A549 treated with DMSO at 1 μM for 4 hours (cell line): ENCODE measurements at places on chromosomes 5 and 9. TPM values are rescaled to one million over a fixed set of nuclear protein-coding genes. Genes with fewer than 3 reads are reported as not detected.

The DMRT3 gene
- 0.04 TPM in 1 of 5 replicates, not detected in the others for total RNA-seq

The NXNL2 gene
- 0.34 to 1.0 TPM (median 0.67 TPM) in 5 replicates for total RNA-seq

The PCDHGA1 gene
- total RNA-seq = 0.37 to 0.48 TPM (median 0.40 TPM) in 5 replicates

The PCDHB2 gene
- total RNA-seq = 3.3 to 4.1 TPM (median 3.3 TPM) in 5 replicates

The PHF24 gene
- total RNA-seq = 0.07 to 0.18 TPM (median 0.17 TPM) in 5 replicates
